CD4-positive, alpha-beta memory T cell (primary cell): ENCODE measurements at places on chromosomes 7 and 10.

DNA sequence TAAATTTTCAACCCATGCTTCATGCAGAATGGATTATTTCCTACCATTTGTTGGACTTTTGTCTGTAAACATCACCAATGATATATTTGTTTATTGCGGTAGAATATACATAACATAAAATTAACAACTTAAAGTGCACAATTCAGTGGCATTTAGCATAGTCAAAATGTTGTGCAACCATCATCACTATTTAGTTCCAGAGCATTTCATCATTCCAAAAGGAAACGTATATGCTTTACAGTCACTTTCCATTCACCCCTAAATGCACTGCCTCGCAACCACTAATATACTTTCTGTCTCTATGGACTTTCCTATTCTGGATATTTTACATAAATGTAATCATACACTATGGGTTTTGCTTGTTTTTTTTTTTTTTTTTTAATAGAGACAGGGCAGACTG is 11.4 kb upstream of the ZNF248 start:
- no peak for DNase-seq

DNA sequence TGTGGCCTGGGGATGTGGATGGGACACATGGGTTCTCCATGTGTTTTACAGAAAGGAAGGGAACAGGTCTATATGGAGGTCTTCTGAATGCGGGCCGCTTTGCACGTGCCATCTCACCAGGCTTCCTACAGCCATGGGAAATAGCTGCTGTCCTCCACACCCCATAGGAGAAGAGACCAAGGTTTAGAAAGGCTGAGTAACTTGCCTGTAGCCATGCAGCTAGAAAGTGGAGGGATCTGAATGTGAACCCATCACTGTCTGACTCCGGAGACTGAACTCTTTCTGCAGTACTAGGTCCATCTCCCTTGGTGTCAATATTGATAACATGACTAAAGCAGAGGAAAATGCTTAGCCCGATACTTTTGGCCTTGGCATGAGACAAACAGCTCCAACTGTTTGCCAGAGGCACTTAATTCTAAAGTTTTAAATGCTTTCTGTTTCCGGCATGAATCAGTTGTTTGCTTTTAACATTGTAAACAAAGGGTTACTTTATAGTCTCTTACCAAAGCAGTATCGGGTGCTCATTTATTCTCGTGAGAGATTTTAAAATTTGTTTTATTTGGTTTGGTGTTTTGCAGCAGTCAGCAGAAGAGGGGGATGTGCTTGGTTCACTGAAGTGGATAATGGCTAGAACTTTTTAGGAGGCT is 64.8 kb upstream of the LOXL4 start:
- DNase-seq: no peak

GRCh38 chr7:54798530-54798929 is 39.5 kb upstream of the SEC61G start:
- no peak for DNase-seq

- DNase-seq: no peak
These were observed 57.2 kb downstream of the FAM171A1 start for GRCh38 chr10:15313843-15314242.

GRCh38 chr10:21990449-21990848 is 13.1 kb downstream of the DNAJC1 start:
- DNase-seq: no peak

GRCh38 chr10:12419262-12419847 is 70.0 kb downstream of the CAMK1D start:
- DNase-seq: peak; percentile 27

DNA sequence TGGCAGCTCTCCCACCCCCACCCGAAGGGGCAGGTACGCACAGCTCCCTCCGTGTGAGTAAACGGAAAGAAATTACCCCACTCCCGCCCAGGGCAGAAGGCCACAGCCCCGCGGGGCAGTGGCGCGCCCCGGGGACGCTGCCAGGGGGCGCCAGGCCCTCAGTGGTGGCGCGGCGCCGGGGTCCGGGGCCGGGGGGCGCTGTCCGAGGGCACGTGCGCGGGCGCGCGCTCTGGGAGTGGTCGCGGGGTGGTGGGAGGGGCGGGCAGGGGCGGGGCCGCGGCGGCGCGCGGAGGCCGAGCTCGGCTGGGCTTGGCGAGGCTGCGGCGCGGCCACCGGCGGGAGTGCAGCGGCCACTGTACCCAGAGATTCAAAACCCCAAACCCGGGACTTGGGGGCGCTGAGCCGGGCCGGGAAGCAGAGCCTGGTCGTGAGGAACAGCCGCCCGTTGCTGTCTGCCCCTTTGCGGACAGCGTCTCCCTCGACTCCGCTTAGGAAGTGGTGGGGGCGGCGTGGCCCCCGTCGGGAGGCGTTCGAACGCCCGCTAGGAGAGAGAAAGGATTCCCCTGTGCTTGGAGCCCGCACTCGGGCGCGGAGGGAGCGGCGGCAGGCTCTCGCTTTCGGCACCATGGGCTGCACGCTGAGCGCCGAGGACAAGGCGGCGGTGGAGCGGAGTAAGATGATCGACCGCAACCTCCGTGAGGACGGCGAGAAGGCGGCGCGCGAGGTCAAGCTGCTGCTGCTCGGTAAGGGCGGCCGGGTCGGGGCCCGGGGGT is at the start of gene GNAI1:
Gene GNAI1 (plus strand): TSS at position 296 of the 773 bp plus-strand sequence. CDS start 330 bp downstream, at position 626.
- DNase-seq: no peak

DNA sequence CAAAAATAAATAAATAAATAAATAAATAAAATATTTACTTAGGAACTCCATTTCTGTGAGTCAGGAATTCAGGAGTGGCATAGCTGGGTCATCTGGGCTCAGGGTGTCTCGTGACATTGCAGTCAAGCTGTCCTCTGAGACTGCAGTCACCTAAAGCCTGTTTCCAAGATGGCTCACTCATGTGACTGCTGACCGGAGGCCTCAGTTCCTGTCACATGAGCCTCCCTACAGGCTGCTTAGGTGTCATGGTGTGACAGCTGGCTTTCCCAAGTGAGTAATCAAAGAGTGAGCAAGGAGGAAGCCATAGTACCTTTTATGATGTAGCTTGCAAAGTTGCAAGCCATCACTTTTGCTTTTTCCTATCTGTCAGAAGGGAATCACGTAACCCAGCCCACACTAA is 128.6 kb upstream of the KCTD7 start:
- DNase-seq: no peak

DNA sequence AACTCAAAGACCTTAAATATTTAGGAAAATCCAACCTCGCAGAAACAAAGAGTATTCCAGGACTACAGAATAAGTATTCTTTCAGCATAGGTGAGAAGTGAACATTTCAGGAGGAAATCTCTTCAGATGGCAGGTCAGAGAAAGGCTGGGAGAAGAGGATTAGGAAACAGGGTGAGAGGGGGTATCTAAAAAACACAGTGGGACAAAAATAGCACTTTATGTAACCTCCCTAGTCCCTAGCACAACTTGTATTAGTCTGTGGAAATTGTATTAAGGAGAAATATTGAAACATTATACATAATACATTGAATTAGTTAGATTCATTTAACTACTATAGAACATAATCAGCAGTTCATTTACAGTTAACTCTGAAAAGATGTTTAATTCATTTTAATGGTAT is 192.3 kb downstream of the CACNB2 start:
- no peak for DNase-seq

- no peak for DNase-seq
These were observed 795.3 kb downstream of the TYW1 start for GRCh38 chr7:67791918-67792317.

DNA sequence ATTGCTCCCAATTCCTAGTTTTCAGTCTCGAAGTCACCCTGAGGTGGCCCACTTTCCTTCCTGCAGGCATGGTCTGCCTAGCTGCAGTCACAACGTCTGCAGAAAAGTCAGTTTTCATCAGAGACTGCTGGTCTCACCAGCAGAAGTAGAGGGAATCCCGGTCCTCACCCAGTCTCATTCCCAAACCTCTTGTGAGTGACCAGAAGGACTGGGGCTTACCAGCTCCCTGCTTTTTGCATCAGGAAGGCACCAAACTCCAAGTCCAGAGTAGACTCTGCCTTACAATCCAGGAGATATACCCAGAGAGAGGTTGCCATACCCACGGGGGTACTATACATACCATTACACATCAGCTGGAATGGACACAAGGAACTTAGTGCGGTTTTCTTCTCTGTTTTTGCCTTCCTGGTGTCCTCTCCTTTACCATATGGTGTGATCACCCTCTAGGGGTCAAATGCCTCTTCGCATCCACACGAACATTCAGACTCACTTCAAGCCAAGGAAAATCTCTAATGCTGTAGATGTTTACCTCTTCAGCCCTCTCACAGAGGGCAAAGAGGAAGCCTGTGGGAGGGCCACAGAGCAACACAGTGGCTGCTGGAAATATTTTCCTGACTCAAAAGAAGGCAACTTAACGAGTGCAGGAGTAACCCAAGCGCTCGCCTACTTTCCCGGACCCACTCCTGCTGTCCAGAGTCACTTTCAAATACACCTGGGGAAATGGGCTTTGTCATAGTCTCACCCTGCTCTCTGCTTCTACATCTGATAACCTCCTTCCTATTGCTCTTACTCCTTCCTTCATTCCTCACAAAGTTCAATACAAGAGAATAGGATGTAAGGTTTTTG is 220.9 kb downstream of the C7orf25 start:
- no peak for DNase-seq

DNA sequence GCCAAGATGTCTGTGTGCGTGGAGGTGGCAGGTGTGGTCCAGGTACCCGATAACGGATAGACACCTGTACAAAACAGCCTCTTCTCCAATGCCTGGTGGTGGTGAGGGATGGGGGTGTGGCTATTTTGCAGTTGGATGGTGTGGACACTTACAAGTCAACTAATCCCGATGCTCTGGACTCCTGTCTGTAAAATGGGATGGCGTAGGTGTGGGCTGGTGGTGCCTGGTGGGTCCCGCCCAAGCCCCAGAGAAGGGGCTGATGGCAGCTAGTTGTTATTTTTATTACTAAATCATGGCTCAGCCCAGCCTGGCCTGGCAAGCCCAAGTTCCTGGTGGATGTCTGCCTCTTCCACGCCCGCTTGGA is 22.3 kb downstream of the GTF2IRD1 start:
- DNase-seq: no peak

DNA sequence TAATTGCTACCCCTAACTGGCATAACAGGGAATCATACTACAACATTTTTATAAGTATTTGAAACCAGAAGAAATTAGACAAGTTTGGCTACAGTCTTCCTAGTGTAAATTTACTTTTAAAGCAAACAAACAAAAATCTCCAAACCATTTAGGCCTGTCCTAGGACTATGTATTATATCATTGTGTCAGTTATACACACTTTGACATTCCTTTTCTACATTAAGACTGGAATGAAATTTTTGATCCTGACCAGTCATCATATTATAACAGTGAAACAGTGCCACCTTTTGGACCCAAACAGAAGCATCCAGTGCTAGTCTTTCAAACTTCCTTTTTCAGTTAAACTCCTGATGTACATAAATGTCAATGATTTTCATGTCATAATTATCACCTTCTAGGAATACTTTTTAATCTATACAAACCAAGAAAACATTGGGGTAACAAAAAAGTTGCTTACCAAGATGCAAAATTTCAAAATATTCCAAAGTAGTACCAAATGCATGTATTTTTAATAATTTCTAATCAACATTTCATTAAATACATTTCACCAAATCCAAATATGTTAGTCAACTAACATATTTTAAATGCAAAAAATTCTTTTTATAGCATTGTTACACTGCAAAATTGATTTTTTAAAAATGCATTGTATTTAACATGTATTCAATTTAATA is 75.7 kb downstream of the IMMP2L start:
- DNase-seq: peak; percentile 14

DNA sequence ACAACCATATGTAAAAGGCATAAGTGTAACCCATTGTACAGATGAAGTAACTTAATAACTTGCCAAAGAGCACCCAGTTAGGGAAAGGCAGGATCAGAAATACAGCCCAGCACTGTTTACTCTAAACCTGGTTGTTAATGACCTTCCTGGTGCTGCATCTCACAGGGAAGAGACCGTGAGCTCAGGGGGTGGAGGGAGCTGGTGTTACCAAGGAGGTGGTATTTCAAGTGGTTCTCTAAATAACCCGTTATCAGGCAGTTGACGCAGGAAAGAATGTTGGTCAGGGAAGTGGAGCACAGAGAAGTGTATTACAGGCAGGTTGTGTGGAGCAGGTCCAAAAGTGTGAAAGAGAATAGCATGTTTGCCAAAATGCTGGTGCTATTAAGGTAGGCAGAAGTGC is 4.4 kb upstream of the ST7 start:
- no peak for DNase-seq

- DNase-seq: no peak
These were observed 153.6 kb downstream of the CELF2 start for GRCh38 chr10:11170993-11171851.

- DNase-seq: no peak
These were observed 992.2 kb downstream of the PCDH15 start for GRCh38 chr10:53808677-53809372.

DNA sequence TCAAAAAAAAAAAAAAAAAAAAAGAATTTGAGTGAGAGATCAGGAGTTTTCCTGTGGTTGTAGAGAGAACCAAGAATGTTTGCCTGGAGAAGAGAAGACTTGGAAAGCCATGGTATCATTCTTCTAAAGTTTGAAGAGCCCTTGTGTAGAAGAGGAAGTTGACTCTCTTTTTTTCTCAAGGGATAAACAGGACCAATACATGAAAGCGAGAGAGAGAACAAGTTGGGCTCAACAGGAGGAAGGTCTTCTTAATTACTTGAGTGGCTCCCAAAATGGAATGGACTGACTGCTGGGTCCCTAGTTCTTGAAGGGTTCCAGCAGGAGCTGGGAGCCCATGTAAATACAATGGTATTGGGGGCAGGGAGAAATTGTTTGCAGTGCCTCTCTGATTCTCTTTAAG is 173.3 kb upstream of the ADO start:
- no peak for DNase-seq

DNA sequence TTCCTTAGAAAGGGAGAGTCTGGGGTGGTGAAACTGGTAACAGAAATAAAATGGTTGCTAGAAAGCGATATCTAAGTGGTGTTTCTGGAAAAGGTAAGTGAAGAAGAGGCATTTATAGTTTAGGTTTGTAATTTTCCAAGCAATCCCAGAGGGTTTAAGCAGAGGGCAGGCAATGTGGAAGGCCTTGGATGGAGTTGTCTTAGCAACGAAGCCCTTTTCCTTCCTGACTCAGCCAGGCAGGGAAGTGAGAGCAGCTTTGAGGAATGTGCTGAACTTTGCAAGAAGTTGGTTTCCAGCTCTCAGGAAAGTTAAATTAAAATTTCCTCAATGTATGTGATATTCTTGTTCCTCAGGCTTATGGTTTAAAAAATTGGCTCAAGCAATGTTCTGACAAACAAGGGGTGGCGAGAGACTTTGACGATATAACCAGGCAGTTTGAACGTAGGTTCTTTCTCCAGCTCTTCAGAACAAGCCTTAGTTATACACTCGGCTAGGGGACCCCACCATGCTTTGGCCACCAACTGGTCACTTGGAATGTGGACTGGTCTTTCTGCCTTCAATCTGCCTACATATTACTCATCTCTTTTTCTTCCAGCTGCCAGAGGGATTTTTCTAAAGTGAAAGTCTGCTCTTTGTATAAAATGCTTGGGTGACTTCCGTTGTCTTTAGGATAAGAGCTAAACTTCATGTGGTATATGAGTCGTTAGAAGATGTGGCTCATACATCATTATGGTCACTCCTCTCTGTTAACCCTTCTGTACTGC is 66.9 kb upstream of the SLC25A13 start:
- DNase-seq: no peak

DNA sequence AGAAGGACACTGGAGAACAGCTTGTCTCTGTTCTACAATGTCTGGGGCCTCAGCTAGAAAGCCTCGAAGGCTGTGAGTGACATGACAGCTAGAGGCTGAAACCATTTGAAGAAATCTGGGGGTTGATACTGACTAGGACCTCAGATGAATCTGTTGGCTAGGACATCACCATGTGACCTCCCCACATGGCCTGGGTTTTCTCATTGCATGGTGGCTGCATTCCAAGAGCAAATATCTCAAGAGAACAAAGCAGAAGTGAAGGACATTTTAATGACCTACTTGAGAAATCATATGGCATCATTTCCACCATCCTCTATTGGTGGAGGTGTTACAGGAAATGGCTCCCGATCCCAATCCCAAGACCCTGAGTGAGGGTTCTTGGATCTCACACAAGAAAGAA is 450.6 kb upstream of the AUTS2 start:
- DNase-seq: no peak
